ENCODE measurements at places on chromosomes 11 and 22.
A peak's percentile ranks its signal among the peaks of the same experiment; 100 is the strongest.

- no peak for DNase-seq
These were observed 16.0 kb downstream of the TBX1 start for GRCh38 chr22:19776433-19777031.

GRCh38 chr11:122649116-122649515, 6.4 kb upstream of the UBASH3B start:
- no peak for DNase-seq

GRCh38 chr11:103035791-103036434, 56.0 kb downstream of the DCUN1D5 start:
- peak; percentile 38 for DNase-seq

- DNase-seq = no peak
These were observed 84.0 kb upstream of the CTSC start for GRCh38 chr11:88421530-88421929.

GRCh38 chr11:116239247-116239646, 533.5 kb downstream of the BUD13 start:
- no peak for DNase-seq

DNA sequence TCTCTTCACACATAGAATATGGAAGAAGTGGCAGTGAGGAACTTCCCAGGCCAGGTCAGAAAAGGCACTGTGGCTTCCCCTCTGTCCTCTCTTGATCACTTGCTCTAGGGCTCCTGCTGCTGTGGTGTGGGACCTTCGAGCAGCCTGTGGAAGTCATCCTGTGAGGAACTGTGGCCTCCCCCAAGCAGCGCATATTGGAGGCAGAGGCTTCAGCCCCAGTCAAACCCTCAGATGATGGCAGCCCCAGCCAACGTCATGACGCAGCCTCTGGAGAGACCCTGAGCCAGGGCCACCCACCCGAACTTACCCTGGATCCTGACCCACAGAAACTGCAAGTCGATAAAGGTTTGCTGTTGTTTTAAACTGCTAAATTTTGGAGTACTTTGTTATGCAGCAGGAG, 444.9 kb downstream of the TBC1D22A start:
- DNase-seq = no peak

- DNase-seq = no peak
These were observed 128.9 kb downstream of the CCDC34 start for GRCh38 chr11:27234043-27234668.

DNA sequence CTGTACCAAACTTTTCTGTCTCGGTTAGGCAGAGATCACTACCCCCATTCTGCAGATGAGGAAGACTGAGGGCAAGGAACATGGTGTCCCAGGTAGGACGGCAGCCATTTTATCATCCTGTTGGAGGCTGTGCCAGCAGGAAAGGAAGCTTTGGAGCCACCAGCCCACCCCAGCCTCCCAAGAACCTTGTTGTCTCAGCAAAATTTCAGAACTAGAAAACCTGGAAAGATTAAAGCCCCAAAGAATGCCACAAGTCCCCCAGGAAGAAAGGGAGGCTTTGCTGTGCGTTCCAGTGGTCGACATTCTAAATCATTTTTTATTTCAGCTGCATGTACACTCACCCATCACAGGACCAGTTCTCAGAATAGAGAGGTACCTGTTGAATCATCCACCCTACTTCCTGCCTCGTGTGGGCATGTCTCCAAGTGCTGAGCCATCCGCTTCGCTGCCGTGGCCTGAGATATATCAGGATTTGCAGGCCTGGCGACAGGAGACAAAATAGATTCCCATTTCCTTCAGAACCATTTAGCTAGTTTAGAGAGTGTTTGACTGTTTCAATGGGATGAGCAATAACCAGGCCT, 13.0 kb upstream of the EIF3D start:
- no peak for DNase-seq

DNA sequence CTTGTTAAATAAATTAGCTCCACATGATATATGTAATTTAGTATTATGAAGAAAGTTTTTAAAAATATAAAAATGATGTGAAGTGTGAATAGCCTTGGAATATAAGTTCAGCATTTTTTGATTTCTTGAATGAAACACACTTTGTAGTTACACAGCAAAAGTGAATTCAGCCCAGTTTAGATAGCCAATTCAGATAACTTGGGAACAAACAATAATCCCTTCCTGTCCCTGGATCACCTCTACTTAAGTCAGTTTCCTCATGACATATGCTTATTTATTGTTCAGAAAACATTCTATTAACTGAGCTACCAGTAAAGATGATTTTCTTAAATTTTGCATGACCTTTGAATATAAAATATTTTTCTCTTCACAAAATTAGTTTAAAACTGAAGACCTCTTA, 107.4 kb downstream of the PGR start:
- DNase-seq = no peak

GRCh38 chr22:39315389-39315788, 4.0 kb downstream of the RPL3 start:
- DNase-seq = no peak

- no peak for DNase-seq
These were observed 98.6 kb downstream of the TENM4 start for GRCh38 chr11:79342236-79342635.

GRCh38 chr11:76700177-76701100, 29.9 kb upstream of the LRRC32 start:
- DNase-seq = no peak

DNA sequence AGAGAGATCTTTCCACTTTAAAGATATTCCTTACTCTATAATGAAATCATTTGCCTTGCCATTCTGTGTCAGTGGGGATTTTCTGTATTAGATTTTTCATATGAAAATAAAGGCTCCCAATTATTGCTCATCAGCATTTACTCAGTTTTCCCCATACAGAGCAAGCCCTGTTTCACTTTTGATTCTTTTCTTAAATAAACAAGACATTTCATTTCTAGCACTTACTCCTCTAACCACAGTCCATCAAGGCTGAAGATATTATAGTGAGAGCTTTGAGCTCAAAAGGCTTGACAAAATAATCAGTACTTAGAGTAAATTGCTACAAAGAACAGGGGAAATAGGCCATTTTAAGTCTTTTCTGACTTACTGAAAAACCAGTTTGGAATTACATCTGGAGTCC, 385.1 kb downstream of the LRRC4C start:
- DNase-seq = no peak

DNA sequence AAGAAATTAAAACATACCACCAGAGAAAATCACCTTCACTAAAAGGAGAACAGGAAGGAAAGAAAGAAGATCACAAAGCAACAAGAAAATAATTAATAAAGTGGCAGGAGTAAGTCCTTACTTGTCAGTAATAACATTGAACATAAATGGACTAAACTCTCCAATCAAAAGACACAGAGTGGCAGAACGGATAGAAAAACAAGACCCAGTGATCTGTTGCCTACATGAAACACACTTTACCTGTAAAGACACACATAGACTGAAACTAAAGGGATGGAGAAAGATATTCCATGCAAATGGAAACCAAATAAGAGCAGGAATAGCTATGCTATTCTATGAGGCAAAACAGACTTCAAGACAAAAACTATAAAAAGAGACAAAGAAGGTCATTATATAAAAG, 25.9 kb downstream of the PLA2G6 start:
- DNase-seq = no peak

GRCh38 chr11:8693555-8693954, 11.0 kb downstream of the RPL27A start:
- DNase-seq = no peak

GRCh38 chr11:34445956-34446355, 7.2 kb downstream of the CAT start:
- DNase-seq = no peak
